Thyroid gland (tissue), 4 donors: ENCODE measurements at places on chromosomes 1 and 21. TPM values are rescaled to one million over a fixed set of nuclear protein-coding genes. Genes with fewer than 3 reads are reported as not detected.
A peak's percentile ranks its signal among the peaks of the same experiment; 100 is the strongest.

DNA sequence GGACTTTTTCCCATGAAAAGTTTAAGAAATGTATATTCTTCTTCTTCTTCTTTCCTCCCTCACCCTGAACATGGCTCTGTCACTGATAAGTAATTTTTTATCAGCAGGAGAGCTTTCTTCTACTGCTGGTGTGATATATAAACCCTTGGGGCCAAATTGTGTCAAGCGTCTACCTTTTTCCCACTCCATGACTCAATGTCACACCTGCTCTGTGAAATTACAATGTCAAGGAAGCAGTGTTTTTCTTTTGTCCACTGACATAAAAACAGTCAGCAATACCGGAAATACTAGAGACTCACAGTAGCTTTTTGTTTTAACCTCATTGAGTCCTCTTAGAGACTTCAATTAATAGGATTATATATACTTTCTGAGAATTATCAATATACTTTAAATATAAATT, 416.2 kb upstream of the ADGRL4 start:
- no peaks in the 10 kb centered on the region for H3K36me3 ChIP-seq
- H3K27ac ChIP-seq = no peak overlapping the region
- no peak for DNase-seq
- H3K4me3 ChIP-seq = no peak overlapping the region
- H3K27me3 ChIP-seq = no peaks in the 10 kb centered on the region
- H3K4me1 ChIP-seq = no peaks in the 10 kb centered on the region

- no peak overlapping the region for H3K27ac ChIP-seq
- peaks cover 6% of the 10 kb centered on the region for H3K4me1 ChIP-seq
- no peaks in the 10 kb centered on the region for H3K27me3 ChIP-seq
- no peaks in the 10 kb centered on the region for H3K36me3 ChIP-seq
These were observed 69.0 kb downstream of the MAGI3 start for GRCh38 chr1:113459279-113459678.

GRCh38 chr1:228474507-228474906, 12.7 kb upstream of the RNF187 start:
- H3K27ac ChIP-seq = no peak overlapping the region
- no peaks in the 10 kb centered on the region for H3K36me3 ChIP-seq
- no peak overlapping the region for H3K4me3 ChIP-seq
- peaks cover 5% of the 10 kb centered on the region for H3K27me3 ChIP-seq
- DNase-seq = no peak

- H3K36me3 ChIP-seq = no peaks in the 10 kb centered on the region
- no peak for DNase-seq
- no peaks in the 10 kb centered on the region for H3K4me1 ChIP-seq
- H3K27me3 ChIP-seq = no peaks in the 10 kb centered on the region
- no peak overlapping the region for H3K4me3 ChIP-seq
These were observed 27.7 kb downstream of the PADI3 start for GRCh38 chr1:17276568-17276967.

DNA sequence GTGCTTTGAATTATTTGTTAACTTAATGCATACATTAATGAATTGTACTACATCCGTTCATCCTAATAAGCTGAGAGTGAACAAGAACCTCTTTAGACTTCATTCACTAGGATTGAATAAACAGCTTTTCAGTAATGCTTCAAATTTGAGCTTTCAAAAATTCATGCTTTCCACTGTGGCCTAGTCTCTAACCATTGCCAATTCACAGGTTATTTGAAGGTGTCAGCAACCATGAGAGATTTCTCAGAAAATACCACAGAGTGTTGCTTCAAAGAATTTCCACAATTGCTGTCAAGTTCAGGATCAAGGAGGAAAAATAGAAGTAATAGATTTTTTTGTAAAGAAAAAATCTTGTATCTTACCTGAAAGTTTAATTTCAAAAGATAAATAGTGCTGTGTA, 72.7 kb downstream of the AK5 start:
- DNase-seq = no peak
- no peak overlapping the region for H3K4me3 ChIP-seq
- H3K27ac ChIP-seq = no peak overlapping the region

DNA sequence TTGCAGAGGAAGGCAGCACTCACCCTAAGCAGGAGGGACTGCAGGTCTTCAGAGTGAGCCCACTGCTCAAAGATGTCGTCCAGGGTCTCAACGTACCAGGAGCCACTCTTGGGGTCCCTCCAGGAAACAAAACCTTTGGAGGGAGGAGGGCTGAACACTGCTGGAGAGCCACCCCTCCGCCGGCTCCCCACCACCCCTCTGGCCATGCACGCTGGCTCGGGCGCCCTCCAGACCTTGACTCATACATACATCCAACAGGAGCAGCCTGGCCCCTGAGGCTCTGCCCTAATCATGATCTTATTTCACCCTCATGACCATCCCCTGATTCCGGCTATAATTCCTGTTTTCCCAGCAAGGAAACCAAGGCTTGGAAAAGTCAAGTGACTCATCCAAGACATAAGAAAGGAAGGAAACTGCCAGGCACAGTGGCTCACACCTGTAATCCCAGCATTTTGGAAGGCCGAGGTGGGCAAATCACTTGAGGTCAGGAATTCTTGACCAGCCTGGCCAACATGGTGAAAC, 18.0 kb downstream of the CELA2B start:
- no peak for DNase-seq
- H3K4me1 ChIP-seq = no peaks in the 10 kb centered on the region
- no peak overlapping the region for H3K27ac ChIP-seq
- no peak overlapping the region for H3K4me3 ChIP-seq
- H3K27me3 ChIP-seq = no peaks in the 10 kb centered on the region

DNA sequence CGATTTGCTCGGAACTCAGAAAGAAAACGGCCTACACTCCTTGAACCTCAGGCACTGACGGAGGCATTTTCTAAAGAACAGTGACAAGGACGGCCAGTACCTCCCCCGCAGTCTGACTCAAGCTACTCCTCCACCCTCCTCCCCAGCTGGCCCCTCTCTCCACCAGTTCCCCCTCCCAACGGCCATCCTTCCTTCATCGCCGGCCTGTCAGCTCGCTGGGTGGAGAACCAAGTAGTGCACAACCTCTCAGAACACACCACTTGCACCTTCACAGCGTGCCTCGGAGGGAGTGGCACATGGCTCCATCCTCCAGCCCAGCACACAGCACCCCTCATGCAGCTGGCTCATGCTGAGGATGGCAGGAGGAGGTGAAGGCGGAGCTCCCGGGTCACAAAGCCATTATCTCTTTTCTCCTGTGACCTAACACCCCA, 58.8 kb downstream of the TOR1AIP2 start:
- H3K27me3 ChIP-seq = no peaks in the 10 kb centered on the region
- peaks cover 21% of the 10 kb centered on the region for H3K4me1 ChIP-seq
- no peak overlapping the region for H3K27ac ChIP-seq
- DNase-seq = no peak

GRCh38 chr1:19596065-19596713, 47.9 kb upstream of the NBL1 start:
- H3K4me1 ChIP-seq = peaks cover 21% of the 10 kb centered on the region
- H3K27me3 ChIP-seq = no peaks in the 10 kb centered on the region
- no peaks in the 10 kb centered on the region for H3K36me3 ChIP-seq
- H3K27ac ChIP-seq = peak overlapping the region; percentile 91
- H3K4me3 ChIP-seq = peak overlapping the region; percentile 34

- H3K4me3 ChIP-seq = no peak overlapping the region
- no peaks in the 10 kb centered on the region for H3K36me3 ChIP-seq
- DNase-seq = no peak
- H3K4me1 ChIP-seq = no peaks in the 10 kb centered on the region
- no peaks in the 10 kb centered on the region for H3K27me3 ChIP-seq
These were observed 14.9 kb downstream of the CDA start for GRCh38 chr1:20603504-20604464.

- no peaks in the 10 kb centered on the region for H3K36me3 ChIP-seq
- H3K4me3 ChIP-seq = no peak overlapping the region
- H3K4me1 ChIP-seq = peaks cover 32% of the 10 kb centered on the region
- no peak overlapping the region for H3K27ac ChIP-seq
These were observed 12.4 kb downstream of the COL18A1 start for GRCh38 chr21:45417256-45417950.

- DNase-seq = peak; percentile 93
- no peaks in the 10 kb centered on the region for H3K27me3 ChIP-seq
- H3K4me3 ChIP-seq = no peak overlapping the region
- H3K36me3 ChIP-seq = peaks cover 17% of the 10 kb centered on the region
- H3K27ac ChIP-seq = peak overlapping the region; percentile 13
- H3K4me1 ChIP-seq = peaks cover 46% of the 10 kb centered on the region
These were observed 3.1 kb downstream of the SMIM1 start for GRCh38 chr1:3775490-3776230.

DNA sequence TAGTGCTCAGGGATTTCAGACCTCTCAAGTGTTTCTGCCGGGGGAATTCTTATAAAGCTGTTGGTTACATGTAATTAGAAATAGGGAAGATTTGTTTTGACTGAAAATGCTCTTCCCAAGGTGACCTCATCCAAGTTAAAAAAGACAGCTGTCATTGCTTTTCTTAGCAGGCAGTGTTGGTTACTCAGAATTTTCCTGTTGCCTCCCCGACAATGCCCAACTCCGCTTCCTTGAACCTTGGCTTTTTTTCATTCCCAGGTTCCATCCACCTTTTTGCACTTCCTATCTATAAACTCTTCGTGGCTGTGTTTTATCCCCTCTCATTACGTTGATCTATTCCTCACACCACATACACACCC, 825 bp upstream of the DPH5 start:
- peaks cover 11% of the 10 kb centered on the region for H3K4me1 ChIP-seq
- no peaks in the 10 kb centered on the region for H3K36me3 ChIP-seq
- DNase-seq = no peak
- peak overlapping the region; percentile 80 for H3K27ac ChIP-seq
- H3K4me3 ChIP-seq = peak overlapping the region; percentile 62

- no peak for DNase-seq
- H3K4me1 ChIP-seq = peaks cover 55% of the 10 kb centered on the region
- no peak overlapping the region for H3K4me3 ChIP-seq
- no peak overlapping the region for H3K27ac ChIP-seq
These were observed 1.9 kb downstream of the PLCH2 start for GRCh38 chr1:2477791-2478499.

- no peak for DNase-seq
- H3K4me1 ChIP-seq = no peaks in the 10 kb centered on the region
- H3K27ac ChIP-seq = no peak overlapping the region
- H3K4me3 ChIP-seq = no peak overlapping the region
These were observed 115.5 kb upstream of the VAV3 start for GRCh38 chr1:108080448-108080847.

DNA sequence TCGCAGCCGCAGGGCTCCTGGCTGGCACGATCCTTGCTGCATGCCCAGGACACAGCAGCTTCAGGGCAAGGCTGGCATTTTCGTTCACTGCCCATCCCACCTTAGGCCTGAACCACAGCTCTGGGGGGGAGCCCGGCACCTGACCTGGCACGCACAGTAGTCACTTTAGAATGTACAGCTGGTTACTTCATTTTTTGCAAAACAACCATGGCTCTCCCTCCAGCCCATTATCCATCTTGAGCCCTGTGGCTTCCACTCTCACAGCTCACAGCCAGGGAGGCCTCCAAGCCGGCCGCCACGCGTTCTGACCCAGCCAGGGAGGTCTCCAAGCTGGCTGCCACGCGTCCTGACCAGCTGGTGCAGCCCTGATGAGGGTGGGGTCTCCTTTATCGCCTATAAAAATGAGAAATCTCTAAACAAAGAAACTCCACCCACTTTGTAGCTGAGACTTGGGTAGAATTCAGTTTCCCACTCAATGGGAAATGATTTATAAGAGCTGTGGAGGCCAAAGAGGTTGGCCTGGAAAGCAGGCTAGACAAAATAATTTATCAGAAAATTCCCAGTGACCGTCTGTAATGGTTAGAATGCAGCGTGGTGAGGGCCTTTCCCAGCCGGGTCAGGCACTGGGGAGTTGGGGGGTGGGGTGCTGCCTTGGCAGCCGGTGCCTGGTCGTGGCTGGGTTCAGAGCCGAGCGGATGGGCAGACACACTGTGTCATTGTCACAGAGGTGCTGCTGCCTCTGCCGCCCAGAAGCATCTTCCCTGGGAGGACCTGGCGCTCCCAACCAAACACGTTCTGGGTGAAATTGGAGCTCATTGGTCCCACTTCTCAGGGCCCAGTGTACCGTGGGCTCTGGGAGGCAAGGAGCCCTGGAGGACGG, 54.6 kb upstream of the ACTRT2 start:
- no peaks in the 10 kb centered on the region for H3K36me3 ChIP-seq
- H3K4me3 ChIP-seq = no peak overlapping the region
- H3K27ac ChIP-seq = no peak overlapping the region

DNA sequence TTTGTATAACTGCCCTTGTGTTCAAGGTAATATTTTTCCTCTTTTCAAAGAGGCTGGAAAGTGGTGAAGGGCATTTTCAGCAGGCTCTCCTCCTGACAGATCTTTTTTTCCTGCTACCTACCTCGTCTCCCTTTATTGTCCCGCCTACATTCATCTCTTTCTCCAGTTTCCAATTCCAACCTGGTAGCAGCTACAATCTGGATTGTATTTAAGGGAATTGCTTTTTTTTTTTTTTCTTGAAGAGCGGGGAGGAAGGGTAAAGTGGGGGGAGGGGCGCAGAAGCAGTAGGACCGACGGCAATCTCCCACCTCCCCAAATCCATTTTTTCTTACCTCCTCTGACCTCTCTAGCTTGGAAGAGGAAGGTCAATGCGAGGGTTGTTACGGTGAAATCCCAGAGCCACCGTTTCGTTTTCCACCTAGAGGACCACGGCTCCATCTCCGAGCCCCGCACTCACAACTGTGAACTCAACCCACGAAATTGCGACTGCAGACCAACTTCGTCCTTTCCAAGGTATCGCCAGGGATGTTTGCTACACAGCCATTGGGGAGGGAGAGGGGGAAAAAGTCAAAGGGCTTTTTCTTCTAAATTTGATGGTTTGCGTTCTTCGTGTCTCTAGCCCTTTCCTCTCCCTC, 464 bp downstream of the COL11A1 start:
- no peak overlapping the region for H3K4me3 ChIP-seq
- peaks cover 11% of the 10 kb centered on the region for H3K4me1 ChIP-seq
- H3K36me3 ChIP-seq = no peaks in the 10 kb centered on the region

DNA sequence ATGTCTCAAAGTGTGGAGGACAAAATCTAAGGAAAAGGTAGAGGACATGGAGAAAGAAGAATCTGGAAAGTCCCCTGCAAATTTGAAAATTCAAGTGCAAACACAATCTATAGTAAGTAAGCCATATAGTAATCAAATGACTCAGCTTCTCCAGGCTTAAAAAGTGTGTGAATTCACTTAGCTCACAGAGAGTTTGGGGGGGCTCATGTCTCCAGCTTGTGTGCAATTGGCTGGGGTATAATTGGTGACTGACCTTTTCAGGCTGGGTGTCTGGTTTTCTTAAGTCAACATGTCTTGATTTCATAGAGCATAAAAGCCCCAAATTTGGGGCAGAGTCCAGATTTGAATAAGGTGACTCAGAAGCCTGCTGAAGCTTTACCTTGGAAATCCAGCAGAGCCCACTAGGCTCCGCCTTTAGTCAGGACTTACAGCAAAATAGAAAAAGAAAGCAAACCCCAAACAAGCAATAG, 8.6 kb downstream of the CLDN14 start:
- no peak overlapping the region for H3K4me3 ChIP-seq
- H3K27me3 ChIP-seq = no peaks in the 10 kb centered on the region
- H3K4me1 ChIP-seq = no peaks in the 10 kb centered on the region
- DNase-seq = no peak
- H3K27ac ChIP-seq = no peak overlapping the region
- no peaks in the 10 kb centered on the region for H3K36me3 ChIP-seq

Gene RGS4
- 2.2 TPM for total RNA-seq

Gene COL8A2
- total RNA-seq = 13.7 TPM

Gene YTHDF2
- 74.4 TPM for total RNA-seq

Gene RNU5D-1
- not detected for total RNA-seq

Gene PUM1
- total RNA-seq = 118 TPM

Gene GPR37L1
- not detected for total RNA-seq

Gene GOLT1A
- total RNA-seq = not detected

Gene DSCAM
- 0.20 TPM for total RNA-seq
